ENCODE measurements at places on chromosomes 4 and X.

- no peak for DNase-seq
Measured at GRCh38 chrX:18721683-18722499, 14.4 kb downstream of the PPEF1 start.

DNA sequence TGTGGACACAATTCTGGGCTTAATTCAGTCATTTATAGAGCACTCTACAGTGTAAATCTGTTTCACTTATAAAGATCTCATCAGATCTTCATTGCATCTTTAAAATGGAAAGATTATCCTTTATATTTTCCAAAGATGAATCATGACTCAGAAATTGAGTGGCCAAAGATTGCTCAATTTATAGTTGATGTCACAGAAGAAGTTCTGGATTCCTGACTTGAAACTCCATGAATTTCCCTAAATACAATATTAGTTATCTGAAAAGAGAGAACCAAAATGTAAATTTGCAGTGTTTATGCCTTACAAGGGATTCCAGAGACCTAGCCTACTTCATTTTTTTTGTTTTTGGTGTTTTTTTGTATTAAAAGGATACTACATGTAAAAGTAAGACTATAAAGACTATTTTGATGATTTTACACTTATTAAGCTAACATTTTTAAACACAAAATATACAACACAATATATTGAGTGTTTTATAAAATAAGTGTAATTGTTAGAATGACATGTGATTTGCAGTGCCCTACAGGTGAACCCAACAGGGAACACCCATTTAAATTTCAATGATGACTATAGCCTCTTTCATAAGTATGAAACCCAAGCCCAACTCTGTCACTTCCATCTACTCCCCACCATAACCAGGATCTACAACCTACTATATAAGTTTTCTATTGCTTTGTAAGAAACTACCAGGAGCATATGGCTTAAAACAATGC, 183.5 kb downstream of the PCDH7 start:
- DNase-seq = peak; percentile 74

DNA sequence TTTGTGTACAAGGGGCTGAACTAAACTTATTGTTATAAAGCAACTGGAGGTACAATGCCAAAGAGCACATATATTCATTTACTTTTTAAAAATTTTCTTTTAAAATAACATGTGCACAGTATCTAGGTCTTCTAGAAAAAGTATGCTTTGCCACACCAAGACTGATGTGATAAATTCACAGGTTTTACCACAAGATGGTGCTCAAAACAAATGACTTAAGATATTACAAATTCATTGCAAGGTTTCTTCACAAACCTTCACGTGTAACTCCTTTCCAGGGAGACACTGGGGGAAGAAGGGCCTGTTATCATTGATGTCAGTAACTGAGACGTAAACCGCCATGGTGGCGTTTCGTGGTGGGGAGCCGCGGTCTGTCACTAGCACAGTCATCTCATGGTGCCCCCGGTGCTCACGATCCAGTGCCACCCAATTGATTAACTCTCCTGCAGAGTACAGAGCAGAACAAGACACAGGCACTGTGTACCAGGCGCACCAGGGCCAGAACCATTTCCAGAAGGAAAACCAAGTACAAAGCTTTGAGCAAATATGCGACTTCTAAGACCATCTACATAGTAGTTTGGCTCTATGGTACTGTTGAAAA, 162.2 kb downstream of the DCHS2 start:
- DNase-seq = peak; percentile 10

GRCh38 chr4:41363384-41363981, 106.8 kb downstream of the UCHL1 start:
- DNase-seq = no peak

- DNase-seq = no peak
Measured at GRCh38 chr4:146098397-146098796, 77.1 kb upstream of the LSM6 start.

GRCh38 chr4:185914583-185915199, 102.7 kb upstream of the SORBS2 start:
- peak; percentile 82 for DNase-seq

GRCh38 chr4:53841711-53842110, 222.7 kb downstream of the CHIC2 start:
- no peak for DNase-seq

- DNase-seq = no peak
Measured at GRCh38 chr4:184477201-184477999, 3.0 kb upstream of the IRF2 start.

DNA sequence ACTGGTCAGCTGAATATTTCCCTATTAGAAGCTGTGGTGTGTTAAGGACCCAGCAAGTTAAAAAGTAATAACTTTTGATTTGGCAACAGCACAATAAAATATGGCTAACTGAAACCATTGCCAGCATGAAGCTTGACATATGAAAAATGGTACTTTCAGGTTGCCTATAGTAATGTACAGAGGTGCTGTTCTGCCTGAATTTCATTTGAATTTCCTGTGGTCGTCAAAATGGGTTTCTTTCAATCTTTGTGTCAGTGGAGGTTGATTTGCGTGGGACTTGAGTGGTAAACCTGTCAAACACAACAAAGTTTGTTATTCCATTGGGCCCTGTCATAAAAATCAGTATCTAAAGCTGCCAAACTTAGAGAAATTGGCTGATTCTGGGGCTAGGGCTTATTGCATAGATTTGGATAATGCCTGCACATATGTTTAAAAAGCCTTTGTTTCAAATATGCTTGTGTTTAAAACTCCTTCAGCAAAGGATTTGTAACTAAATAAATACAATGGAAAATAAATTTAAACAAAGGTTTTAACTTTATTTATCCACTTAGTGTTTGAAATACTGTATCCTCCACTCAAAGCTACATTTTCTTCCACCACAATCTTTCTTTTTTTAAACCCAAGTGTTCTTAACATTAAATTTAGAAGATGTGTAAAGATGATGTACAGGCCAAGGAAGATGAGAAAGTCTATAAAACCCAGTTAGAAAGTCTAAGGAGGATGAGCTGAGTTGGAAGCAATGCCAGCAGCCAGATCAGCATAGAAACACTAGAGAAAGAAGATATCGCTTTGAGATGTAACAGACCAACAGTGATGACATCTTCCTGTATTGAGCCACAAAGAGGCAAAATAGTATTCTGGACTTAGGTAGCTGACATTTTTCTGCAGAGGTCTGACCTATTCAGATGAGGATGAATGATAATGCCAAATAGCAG, 134.8 kb upstream of the GIMD1 start:
- DNase-seq = no peak

DNA sequence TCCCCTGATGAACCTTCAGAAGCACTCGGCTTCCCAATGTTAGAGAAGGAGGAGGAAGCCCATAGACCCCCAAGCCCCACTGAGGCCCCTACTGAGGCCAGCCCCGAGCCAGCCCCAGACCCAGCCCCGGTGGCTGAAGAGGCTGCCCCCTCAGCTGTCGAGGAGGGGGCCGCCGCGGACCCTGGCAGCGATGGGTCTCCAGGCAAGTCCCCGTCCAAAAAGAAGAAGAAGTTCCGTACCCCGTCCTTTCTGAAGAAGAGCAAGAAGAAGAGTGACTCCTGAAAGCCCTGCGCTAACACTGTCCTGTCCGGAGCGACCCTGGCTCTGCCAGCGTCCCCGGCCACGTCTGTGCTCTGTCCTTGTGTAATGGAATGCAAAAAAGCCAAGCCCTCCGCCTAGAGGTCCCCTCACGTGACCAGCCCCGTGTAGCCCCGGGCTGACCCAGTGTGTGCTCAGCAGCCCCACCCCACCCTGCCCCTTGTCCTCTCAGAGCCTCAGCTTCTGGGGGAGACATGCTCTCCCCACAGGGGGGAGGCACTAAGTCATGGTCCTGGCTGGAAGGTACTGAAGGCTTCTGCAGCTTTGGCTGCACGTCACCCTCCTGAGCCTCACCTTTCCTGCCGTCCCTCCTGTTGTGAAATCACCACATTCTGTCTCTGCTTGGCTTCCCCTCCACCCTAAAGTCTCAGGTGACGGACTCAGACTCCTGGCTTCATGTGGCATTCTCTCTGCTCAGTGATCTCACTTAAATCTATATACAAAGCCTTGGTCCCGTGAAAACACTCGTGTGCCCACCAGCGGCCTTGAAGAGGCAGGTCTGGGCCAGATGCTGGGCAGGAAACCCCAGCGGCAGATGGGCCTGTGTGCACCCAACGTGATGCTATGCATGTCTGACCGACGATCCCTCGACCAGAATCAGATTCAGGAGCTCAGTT, 34.7 kb downstream of the NOP14 start:
- no peak for DNase-seq

DNA sequence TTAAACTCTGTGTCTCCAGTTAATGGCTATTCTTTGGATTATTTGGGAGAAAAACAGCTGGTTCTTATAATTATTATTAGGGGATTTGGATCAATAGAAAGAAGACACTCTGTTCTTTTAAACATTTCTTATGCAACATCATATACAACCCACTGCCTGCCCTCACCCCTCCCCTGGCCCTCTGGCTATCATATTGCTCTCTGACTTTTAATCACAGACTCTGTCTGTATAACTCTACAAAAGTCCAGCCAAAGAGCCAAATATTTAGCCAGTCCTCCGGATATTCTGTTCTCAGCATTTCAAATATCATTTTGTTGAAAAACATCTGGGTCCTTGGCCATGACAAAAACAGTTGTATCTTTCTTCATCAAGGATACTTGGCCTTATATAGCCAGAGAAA, 19.0 kb upstream of the PACRGL start:
- no peak for DNase-seq

DNA sequence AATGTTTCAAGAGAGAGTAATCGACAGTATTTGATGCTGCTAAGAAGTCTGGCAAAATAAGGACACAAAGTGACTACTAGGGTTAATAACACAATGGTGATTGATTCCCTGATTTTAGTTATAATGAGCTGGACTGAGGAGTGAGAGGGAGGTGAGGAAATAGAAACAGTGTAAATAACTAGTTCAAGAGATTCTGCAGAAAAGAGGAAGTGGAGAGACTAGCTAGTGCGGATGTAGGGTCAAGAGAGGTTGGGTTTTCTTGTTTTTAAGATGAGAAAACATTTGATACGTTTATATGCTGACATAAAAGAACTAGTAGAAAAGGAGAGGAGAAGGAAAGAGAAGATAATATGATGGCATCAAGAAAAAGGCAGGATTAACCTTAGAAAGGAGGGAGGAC, 12.2 kb upstream of the TRPC5 start:
- no peak for DNase-seq

GRCh38 chrX:102627640-102628039, 23.6 kb upstream of the GPRASP1 start:
- DNase-seq = no peak

- peak; percentile 30 for DNase-seq
Measured at GRCh38 chrX:119008110-119008744, 33.8 kb downstream of the LONRF3 start.

GRCh38 chrX:154125391-154126040, 18.5 kb upstream of the OPN1LW start:
- DNase-seq = no peak

DNA sequence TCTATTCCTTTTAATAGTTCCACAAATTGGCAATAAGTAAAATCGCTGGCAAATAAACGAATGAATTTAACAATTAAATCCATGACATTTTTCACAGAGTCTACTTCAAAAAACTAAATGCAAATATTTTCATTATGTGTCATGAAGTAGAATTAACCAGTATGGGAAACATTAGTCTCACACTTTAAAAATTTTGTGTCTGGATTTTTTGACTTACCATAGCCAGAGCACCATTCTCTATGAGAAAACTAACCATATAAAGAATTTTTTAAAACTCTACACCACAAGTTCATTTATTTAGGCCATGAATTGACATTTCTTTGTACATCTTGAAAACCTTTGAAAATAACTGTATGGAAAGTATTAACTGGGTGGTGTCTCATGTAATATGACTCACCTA, 41.2 kb downstream of the PRDM5 start:
- no peak for DNase-seq

DNA sequence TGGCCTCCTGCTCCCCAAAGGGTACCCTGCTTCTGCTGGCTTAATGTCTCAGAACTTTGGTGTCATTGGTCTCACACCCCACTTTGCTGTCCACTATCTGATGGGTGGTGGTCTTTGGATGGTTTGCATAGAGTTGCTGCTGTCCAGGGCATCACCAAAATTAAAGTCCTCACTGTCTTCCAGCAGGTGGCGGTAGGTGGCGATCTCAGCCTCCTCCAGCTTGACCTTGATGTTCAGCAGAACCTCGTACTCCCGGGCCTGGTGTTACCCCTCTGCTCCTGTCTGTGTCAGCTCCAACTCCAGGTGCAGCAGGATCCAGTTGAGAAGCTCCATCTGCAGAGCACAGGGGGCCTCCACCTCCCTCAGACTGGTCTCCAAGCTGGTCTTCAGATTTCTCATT, 1169.5 kb upstream of the PABPC4L start:
- DNase-seq = no peak

GRCh38 chr4:76570141-76570973, 135.3 kb downstream of the SHROOM3 start:
- peak; percentile 89 for DNase-seq

DNA sequence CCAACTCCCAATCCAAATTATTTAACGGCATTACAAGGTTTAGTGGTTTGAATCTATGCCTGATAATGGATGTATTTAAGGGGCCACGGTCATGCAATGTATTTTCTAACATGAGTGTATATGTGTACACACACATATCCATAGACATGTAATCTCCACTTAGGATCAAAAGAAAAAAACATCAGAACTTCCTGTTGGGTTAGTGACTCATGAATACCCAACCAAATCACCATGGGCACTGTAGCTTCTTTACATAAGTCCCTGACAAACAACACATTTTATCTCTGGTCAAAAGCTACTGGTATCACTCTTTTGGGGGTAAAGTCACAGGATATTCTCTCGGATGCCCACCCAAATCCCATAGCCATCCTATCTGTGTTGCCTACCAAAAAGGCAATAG, 36.5 kb upstream of the TFDP3 start:
- peak; percentile 41 for DNase-seq

- no peak for DNase-seq
Measured at GRCh38 chr4:117577686-117578311, 456.5 kb upstream of the NDST3 start.

- no peak for DNase-seq
Measured at GRCh38 chrX:7552760-7553159, 290.2 kb upstream of the VCX start.

- DNase-seq = no peak
Measured at GRCh38 chr4:113844369-113844768, 82.8 kb upstream of the CAMK2D start.

GRCh38 chr4:75948822-75949444, 8.1 kb upstream of the NAAA start:
- no peak for DNase-seq

DNA sequence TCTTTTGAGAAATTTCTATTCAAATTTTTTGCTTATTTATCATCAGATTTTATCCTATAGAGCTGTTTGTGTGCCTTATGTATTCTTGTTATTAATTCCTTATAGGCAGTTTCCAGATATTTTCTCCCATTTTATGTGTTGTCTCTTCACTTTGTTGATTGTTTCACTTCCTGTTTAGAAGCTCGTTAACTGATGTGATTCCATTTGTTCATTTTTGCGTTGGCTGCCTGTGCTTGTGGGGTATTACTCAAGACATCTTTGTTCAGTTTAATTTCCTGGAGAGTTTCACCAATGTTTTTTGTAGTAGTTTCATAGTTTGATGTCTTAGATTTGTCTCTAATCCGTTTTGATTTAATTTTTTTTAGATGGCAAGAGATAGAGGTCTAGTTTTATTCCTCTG, 14.6 kb downstream of the ZNF718 start:
- DNase-seq = no peak

Data from IMR-90 (cell line).